ENCODE measurements at places on chromosomes 6 and 20. TPM values are rescaled to one million over a fixed set of nuclear protein-coding genes. Genes with fewer than 3 reads are reported as not detected.

The KHDC1L gene
- total RNA-seq, result not detected

The DOK5 gene
- total RNA-seq, result 5.3 TPM

The SPDEF gene
- not detected for total RNA-seq

The TFAP2D gene
- total RNA-seq, result not detected

The CRYBG1 gene
- total RNA-seq, result 132 TPM

The GHRH gene
- total RNA-seq, result not detected

The HUS1B gene
- total RNA-seq, result 1.1 TPM

The MAS1 gene
- total RNA-seq, result not detected

The FAM50B gene
- 6.6 TPM for total RNA-seq

The HLA-DQB2 gene
- total RNA-seq, result not detected

The ADAM33 gene
- 101 TPM for total RNA-seq
